ENCODE measurements at places on chromosomes 12 and 14.

DNA sequence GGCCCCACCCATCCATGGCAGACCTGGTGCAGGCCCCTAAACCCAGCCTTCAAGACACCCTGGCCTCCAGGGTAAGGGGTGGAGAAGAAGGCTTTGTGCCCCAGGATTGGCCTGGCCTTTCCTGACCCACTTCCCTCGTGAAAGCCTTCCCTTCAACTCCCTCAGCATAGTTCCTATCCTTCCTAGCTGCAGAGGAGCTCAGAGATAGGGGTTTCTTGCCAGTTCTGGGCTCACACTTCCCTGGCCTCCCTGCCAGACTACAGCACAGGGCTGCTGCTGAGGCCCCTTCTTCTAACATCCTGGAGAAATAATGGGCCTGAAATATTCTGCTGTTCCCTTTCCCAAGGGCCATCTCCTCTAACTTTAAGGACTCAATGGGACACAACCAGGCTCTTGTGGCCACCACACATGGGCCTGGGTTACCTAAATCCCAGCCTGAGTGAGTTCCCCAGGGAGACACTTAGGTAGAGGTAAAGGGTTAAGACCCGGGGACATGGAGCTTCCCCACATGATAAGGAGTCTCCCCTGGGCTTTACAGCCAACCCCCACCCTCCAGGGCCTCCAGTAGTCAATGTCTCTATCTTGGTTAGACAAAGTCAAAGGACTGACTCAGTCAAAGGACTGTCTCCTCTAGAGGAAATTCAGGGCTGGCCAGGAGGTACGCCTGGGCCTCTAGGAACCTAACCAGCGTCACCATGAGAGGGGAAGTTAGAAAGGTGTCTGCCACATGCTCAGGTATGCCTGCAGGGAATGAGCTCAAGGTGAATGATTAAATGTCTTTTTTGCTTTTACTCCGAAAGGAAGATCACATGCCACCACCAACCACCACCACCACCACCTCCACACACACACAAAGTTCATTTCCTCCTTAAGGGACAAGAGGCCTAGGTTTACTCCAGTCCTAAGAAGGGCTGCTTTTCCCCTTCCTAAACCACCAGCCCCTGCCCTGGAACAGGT is 7.1 kb downstream of the ZFP36L1 start:
- DNase-seq = no peak

DNA sequence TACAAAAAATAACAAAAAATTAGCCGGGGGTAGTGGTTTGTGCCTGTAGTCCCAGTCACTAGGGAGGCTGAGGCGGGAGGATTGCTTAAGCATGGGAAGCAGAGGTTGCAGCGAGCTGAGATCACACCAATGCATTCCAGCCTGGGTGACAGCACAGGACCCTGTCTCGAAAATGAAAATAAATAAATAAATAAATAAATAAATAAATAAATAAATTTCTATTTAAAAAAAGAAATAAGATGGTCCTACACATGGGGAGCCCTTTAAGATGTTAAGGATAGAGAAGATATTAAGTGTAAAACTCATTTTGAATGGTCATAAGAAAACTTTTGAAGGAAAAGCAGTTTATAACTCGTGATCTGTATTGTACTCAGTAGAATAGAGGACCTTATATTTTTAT is 8.2 kb upstream of the MRPL42 start:
- DNase-seq = no peak

DNA sequence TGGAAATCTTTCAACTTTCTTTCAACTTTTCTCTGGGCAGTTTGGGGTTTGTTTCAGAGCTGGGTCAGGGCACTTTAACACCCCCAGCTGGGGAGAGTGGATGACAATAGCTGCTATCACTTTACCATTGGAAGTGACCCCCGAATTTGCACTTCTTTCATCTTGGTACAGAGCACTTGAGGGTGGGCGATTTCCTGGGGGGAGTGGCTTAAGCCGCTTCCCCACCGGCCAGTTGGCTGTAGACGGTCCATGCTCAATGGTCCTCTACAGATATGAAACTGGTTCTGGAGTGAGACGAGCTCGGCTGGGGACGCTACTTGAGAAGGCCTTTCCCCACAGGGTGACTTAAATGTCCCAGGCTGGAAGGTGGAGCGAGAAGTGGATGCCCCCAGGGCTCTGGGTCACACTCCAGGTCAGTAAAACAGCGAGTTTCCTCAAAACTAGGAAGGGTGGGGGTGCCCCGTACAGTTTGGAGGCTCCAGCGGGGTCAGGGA is at the start of gene VRTN:
Gene VRTN (plus strand): TSS at position 231 of the 494 bp plus-strand sequence. CDS start 8,313 bp downstream, outside the sequence.
- DNase-seq = no peak

GRCh38 chr12:11748903-11749302 is 99.4 kb downstream of the ETV6 start:
- DNase-seq = no peak

- DNase-seq = peak; percentile 26
Measured at GRCh38 chr12:125149160-125150108, 84.2 kb downstream of the AACS start.
